NCI-H1417 treated with DMSO at 0.1 percent for 48 hours (cell line): ENCODE measurements at places on chromosomes 4 and X.

GRCh38 chrX:148610328-148610698, 109.9 kb downstream of the AFF2 start:
- DNase-seq, result no peak

DNA sequence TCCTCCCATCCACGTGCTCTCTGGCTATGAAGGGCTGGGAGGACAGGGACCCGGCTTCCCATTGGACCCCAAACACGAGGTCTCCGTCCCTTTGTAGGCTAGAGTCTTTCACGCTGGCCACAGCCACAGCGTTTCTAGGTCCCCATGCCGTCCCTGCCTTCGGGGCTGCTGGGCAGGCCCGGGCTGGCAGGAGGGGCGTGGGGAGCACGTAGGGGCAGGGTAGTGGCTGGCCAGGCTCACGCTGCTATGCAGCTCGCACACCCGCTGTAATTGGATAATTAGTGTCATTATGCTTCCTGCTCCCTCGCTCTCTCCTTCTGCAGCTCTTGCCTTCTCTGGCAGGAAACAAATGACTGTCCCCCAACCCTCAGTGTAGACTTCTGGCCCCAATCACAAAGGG, 9.8 kb downstream of the ATP2B3 start:
- DNase-seq, result peak; percentile 55

GRCh38 chrX:45435481-45435880, 234.8 kb upstream of the DIPK2B start:
- DNase-seq, result no peak

DNA sequence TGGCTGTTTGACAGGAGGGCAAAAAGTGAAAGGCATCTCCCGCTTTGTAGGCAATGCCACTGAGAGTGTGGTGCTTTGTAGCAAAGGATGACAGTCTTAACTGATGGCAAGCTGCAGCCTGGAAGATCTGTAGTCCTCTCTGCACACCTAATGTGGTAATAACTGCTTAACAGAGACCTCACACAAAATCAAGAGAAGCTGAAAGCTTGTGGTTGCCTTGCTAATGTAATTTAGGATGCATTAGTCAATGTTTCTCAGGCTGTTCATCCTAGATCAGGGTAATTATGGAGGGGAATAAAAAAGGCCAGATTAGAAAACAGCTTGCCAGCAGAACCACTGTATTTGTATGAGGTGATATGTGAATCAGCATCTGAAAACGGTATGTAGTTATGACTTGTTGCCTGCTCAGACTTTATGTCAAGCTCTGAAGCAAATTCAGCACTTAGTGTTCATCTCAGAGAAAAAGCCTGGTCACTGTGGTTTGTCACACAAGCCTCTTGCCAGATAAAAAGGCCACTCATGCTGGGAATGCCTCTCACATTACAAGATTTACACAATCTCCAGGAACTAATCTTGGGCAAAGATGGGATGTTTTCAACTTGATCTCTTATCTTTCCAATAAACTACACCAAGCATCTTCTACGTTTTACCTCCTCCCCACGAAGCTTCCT, 130.8 kb downstream of the ENOX2 start:
- no peak for DNase-seq

GRCh38 chrX:101219864-101220346, 319 bp downstream of the DRP2 start:
- DNase-seq, result no peak

DNA sequence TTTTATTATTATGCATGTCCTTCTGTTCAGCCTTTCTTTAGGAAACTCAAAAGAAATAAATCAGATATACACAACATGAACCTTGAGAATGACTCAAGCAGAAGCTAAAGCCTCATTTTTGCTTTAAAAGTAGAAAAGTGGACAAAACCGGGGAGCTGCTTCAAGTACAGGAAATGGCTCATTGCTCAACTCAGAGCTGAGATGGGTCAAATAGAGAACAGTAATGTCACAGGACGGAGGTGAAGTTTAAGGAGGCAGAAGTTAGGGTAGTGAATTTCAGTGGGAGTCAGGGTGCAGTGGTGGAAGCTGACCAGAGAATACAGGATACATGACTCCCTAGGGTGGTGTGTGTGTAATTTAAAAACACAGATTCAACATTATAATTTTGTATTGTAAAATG, 22.2 kb downstream of the PHKA2 start:
- DNase-seq, result no peak

- no peak for DNase-seq
Measured at GRCh38 chrX:13647709-13648212, 5.2 kb upstream of the TCEANC start.

GRCh38 chrX:54172455-54172854, 10.6 kb downstream of the FAM120C start:
- no peak for DNase-seq

DNA sequence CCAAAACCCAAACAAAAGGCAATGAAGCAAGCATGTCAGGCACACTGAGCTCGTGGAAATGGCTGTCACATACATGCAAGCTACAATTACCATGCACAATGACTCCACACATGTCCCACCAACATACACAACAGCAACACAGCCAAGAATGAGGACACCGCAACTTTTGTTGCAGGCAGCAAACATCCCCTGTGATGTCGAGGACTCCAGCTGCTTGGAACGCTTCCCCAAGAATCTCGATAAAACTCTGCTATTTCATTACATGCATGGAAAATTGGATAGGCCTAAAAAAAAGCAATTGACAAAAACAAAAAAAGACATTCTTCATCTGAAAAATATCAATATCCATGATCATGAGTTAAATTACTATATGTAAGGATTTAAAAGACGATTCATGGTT, 11.8 kb downstream of the ANOS1 start:
- no peak for DNase-seq

- DNase-seq, result no peak
Measured at GRCh38 chrX:110703641-110704040, 92.0 kb downstream of the CHRDL1 start.

DNA sequence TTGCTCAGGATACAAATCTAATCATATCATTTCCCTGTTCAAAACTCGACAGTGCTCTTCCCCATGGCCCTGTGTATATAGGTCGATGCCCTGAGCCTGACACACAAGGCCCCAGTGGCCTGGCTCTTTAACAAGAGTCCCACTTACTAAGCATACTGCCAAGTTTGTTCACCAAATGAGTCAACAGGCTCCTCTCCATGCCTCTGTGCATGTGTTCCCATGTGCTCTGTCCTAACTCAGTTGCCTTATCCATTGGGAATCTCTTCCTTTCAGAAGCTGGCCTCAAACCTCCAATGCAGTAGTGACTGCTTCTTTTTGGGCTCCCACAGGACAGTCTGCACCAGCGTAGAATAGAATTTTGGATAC, 18.9 kb upstream of the CXCR3 start:
- DNase-seq, result no peak

DNA sequence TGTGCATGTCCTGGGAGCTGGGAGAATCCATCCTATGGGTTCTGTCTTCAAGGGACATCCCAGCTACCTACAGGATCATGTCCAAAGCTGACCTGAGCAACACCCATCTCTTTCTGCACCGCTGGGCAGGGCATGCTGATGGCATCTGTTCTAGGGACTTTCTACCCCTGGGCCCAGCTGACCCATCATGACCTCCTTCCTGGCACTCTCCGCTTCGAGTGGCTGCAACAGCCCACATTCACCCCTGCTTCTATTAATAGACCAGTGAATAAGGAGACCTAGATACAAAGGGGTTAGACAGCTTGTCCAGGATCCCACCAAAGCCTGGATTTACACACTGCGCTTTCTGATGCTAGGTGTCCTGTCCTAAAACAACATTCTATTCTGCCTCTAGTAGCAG, 44.6 kb upstream of the GPR173 start:
- DNase-seq, result no peak

DNA sequence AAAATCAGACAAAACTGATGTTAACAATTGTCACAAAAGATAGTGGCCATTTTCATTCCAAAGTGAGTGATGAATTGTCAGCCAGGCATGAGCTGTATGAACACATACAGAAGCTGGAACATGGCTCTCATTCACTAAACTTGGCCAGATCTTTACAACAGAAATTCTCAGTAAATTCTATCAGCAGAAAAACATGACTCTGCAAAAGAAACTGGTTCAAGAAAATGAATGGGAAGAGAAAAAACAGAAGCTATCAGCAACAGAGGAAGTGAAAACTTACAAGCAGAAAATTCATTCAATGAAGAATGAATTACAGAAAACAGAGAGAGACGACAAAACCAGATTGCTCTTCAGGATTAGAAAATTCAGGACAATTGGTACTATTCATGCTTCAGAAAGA, 249.6 kb downstream of the COL25A1 start:
- no peak for DNase-seq
